ENCODE measurements at places on chromosomes 3 and 15. TPM values are rescaled to one million over a fixed set of nuclear protein-coding genes. Genes with fewer than 3 reads are reported as not detected.

Gene DIPK2A
- 24.8 TPM for total RNA-seq

Gene TRIM71
- total RNA-seq: not detected

GRCh38 chr3:51176923-51177322 is 208.2 kb upstream of the MANF start:
- no peak for DNase-seq

- no peak for DNase-seq
These were observed 14.0 kb downstream of the SMAD3 start for GRCh38 chr15:67079361-67079760.

DNA sequence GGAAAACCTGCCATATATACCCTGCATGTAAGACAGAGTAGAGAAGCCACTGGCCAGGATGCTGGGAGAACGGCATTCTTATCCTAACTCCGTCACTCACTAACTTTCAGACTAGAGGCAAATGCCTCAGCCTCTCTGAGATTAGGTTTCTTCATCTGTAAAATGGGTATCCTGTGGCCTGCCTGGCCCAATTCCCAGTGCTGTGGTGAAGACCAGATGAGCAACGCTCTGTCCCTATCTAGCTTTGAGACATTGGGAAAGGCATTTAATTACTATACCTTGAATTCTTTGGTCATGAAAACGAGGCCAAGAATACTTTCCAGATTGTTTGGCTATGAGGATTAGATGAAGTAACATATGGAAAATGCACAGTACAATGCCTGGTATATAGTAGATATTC is 35.9 kb downstream of the CEMIP start:
- DNase-seq: no peak

DNA sequence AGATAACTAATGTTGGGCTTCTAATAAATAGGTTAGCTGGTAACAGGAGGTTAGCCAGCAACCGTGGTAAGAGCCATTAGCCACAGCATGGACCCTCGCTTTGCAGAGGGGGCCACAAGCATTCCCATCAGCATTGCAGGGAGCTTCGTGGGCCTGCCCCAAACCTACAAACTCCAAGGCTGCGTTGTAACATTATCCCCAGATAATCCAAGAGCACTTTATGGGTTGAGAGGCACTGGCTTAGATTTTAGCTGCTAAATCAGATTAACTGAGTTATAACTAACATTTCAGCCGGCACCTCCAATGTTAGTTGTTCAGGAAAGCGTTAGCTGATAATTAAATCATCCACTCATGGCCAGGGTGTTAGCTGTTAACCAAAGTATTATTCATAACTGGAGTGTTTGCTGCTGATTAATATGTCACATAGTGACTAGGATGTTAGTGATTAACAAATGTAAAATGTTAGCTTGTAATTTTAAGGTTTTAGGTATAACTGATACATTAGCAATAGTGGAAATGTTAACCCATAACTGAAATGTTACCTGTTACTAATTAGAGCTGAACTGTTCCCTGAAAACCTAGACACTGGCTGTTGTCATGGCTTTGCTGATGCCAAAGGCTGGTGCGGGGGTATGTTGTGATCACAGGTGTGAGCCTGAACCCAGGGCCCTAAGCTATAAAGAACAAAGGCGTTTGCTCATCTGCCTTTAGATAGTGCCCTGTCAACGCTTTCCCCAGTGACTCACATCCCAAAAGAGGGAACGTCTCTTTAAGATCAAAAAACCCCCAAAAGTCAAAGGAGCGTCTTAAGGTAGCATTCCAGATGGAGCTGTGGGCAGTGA is 56.2 kb downstream of the SLC6A6 start:
- no peak for DNase-seq
